Activated effector memory CD4-positive, alpha-beta T cell treated with anti-CD3 and anti-CD28 coated beads, Interleukin-2, amount 50 U/mL, for 16 hours (primary cell): ENCODE measurements at places on chromosomes 12 and 14.
A peak's percentile ranks its signal among the peaks of the same experiment; 100 is the strongest.

GRCh38 chr12:50949801-50950302 is 2.5 kb upstream of the HIGD1C start:
- no peak for DNase-seq

DNA sequence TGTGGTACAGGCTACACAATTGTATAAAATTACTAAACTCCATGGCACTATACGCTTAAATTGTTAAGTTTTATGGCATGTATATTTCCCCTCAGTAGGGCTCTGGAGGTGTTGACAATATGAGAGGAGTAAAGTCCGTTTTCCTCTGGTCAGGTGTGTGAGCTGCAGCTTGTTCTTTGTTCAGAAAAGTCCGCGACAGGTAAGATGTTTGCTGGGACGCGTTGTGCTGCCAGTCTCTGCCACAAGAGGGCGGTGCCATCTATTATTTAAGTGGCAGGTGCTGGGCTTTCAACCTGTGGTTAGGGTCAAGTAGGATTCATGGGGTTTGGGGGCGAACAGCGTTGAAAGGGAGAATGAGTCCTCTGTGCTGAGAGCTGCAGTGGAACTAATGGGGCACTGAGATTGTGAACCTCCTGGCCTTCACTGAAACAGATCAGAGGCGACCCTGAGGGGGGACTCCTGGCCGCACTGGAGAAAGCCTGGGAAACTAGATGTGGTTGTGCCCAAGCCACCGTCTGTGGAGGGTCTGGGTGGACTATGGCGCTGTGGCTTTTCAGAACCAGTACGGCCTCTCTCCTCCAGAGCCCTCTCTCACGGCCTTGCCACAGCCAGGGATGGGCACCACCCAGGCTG is 179.0 kb downstream of the SLC15A4 start:
- DNase-seq: no peak

DNA sequence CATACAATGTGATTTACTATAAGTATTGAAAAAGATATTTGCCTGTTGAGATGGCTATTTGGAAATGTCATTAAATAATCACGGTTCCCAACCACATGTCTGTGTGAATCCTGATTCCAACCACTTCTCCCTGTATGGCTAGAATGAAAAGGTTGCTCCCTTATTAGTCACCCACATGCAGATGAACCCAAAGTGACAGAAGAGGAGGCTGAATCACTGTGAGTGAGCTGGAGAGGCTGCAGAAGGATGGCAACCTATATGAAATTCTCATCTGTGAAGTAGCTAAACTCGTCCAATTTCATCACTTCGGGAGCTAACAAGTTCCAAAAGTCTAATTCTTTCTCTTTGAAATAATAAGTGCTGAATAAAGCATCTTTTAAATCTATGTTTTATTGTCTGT is 300.5 kb downstream of the PRKD1 start:
- DNase-seq: no peak

DNA sequence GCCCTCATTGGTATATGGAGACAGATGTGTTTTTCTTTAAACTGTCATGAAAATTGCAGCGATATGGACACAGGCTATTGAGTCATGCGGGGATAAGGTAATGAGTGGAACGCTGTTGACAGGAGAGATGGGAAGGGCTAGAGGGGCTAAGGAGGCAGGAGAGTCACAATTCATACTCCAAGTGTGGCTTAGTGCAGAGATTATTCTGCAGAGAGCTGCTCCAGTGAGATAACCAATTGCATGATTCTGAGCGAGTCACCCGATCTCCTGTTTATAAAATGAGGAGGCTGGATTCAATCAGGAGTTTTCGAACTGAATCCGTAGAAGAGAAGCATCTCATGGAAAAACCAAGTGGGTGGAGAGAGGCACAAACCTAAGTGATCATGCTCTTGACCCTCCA is 106.4 kb upstream of the PLEKHG7 start:
- DNase-seq: no peak

DNA sequence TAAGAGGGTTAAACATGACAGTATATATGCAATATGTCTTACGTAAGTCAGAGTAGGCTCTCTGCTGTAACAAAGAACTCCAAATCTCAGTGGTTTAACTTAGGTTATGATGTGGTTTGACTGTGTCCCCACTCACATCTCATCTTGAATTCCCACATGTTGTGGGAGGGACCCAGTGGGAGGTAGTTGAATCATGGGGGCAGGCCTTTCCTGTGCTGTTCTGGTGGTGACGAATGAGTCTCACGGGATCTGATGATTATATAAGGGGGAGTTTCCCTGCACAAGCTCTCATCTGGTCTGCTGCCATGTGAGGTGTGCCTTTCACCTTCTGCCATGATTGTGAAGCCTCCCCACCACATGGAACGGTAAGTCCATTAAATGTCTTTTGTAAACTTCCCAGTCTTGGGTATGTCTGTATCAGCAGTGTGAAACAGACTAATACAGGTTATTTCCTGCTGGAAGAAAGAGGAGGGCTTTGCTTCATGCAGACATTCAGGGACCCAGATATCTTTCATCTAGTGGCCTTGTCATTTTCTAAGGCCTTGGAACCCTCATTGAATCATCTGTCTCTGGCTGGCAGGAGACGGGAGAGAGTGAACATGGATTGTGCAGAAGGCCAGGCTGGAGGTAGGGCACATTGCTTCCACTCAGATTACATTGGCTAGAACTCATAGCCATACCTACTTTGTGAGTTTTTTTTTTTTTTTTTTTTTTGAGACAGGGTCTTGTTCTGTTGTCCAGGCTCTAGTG is 96.1 kb downstream of the CRADD start:
- DNase-seq: peak; percentile 83

DNA sequence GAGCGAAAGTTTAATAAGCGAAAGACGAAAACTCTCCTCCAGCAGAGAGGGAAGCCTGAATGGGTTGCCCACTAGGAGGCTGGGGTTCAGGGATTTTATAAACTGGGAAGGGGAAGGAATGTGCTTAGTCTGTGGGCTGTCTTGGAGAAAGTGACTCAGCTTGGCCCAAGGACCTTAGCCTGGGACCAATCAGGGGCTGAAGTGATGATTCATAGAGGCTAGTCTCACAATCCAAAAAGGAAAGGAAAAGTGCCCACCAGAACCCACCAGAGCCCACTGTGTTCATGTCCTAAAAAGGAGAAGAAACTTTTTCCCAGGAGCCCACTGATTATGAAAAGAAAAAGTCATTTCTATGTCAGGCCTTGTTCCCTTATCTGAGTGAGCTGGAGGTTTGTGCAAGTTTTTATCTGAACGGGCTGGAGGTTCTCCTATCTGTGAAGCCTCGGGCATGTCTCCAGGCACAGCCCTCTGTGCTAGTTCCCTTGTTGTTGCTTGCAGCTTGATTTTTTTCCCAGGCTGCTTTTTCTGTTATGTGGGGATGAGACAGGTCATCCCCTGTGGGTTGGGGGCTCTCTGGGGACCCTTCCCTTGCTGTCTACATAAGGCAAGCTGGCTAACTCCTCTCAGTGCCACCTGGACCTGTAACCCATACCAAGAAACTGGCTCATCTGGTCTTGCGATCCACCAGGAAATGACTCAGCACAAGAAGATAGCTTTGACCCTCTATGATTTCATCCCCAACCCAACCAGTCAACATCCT is 8.3 kb upstream of the GOLGA5 start:
- no peak for DNase-seq
